ENCODE measurements at places on chromosomes 13 and 19.

- peak within 1 kb of the TSS; percentile 56 for H3K27ac ChIP-seq
- peaks cover 13% of the 10 kb centered on the region for H3K4me1 ChIP-seq
- DNase-seq = no peak
- no peaks in the 10 kb centered on the region for H3K27me3 ChIP-seq
- no peak within 1 kb of the TSS for H3K4me3 ChIP-seq
These were observed at the start of gene P2RY11 for GRCh38 chr19:10111405-10111811. Gene P2RY11, plus strand, starts transcription at chr19:10111693. Its CDS starts 29 bp downstream, at chr19:10111722.

- H3K36me3 ChIP-seq = no peaks in the 10 kb centered on the region
- no peak overlapping the region for H3K4me3 ChIP-seq
- no peaks in the 10 kb centered on the region for H3K27me3 ChIP-seq
- no peak overlapping the region for H3K27ac ChIP-seq
These were observed 12.8 kb downstream of the MIR17HG start for GRCh38 chr13:91360246-91360751.

- no peak for DNase-seq
- H3K36me3 ChIP-seq = no peaks in the 10 kb centered on the region
- H3K4me1 ChIP-seq = no peaks in the 10 kb centered on the region
- H3K27me3 ChIP-seq = no peaks in the 10 kb centered on the region
- H3K27ac ChIP-seq = no peak overlapping the region
These were observed 47.1 kb upstream of the ZMYM5 start for GRCh38 chr13:19910336-19911072.

DNA sequence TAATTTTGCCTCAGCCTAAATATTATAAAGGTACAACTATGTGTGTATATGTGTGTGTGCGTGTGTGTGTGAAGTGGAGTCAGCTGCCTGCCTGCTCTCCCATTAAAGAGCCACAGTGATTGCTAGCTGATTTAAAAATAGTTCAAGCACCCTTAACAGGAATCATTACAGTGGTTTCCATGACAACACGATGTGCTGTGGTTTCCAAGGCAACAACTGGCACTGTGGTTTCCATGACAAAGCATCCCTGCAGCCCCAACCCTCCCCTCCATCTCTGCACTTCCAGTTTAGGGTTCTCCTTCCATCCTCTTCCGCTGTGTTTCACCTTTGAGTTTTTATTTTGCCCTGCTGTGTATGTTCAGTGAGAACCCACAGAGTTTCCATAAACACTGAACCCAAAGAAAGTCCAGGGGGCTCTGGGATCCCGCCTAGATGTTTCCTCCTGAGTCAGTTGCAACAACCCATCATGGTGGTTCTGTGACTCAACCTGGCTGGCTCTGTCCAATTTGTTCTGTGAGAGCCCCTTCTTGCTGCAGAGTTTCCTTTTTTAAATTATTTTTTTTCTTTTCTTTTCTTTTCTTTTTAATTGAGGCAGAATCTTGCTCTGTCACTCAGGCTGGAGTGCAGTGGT, 7.1 kb upstream of the PNMA8A start:
- no peak overlapping the region for H3K4me3 ChIP-seq
- no peaks in the 10 kb centered on the region for H3K36me3 ChIP-seq
- peaks cover 37% of the 10 kb centered on the region for H3K27me3 ChIP-seq

GRCh38 chr13:22944378-22944777, 236.4 kb upstream of the SGCG start:
- H3K36me3 ChIP-seq = no peaks in the 10 kb centered on the region
- no peak overlapping the region for H3K27ac ChIP-seq
- no peak for DNase-seq
- no peaks in the 10 kb centered on the region for H3K4me1 ChIP-seq
- no peaks in the 10 kb centered on the region for H3K27me3 ChIP-seq

- H3K27me3 ChIP-seq = no peaks in the 10 kb centered on the region
- H3K4me1 ChIP-seq = no peaks in the 10 kb centered on the region
- H3K4me3 ChIP-seq = peak overlapping the region; percentile 74
- H3K36me3 ChIP-seq = no peaks in the 10 kb centered on the region
- peak overlapping the region; percentile 87 for H3K27ac ChIP-seq
These were observed 142.0 kb downstream of the ZNF737 start for GRCh38 chr19:20423381-20424197.

Measured in thymus (tissue), 14 donors.